ENCODE measurements at places on chromosomes 1 and 21. TPM values are rescaled to one million over a fixed set of nuclear protein-coding genes. Genes with fewer than 3 reads are reported as not detected.

DNA sequence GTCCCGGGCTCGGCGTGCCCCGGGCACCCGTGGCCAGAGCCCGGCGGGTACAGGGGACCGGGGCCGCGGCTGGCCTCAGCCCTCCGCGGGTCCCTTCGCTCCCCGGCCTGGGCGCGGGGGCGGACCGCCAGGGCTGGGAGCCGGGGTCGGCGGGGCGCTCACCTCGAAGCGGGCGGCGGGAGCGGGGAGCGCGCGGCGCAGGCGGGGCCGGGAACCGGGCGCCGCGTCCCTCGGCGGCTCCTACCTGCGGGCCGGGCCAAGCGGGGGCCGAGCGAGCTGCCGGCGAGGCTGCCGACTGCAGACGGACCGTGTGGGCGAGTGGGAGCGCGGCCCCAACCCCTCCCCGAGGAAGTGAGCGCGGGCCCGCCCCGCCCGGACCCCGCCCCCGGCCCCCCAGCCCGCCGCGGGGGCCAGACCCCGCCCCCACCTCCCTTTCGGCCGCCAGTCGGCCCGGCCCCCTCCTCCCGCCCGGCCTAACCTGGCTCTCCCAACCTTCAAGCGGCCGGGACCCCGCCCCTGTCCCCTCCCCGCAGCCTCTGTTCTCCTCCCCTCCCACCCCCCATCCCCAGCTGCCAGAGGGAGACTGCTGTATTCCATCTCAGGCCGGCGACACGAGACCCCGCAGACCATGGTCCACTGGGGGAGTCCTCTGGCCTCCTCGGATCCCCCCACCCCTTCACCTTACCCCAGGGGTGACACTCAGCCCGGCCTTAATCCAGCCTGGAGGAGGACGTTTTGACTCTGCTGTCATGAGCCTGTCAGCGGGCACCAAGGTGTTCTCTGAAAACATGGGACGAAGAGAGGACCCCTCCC, at the start of gene FHL3:
Gene FHL3, minus strand, starts transcription at position 320 of the 813 bp plus-strand sequence. CDS start 6,102 bp downstream, outside the sequence.
- ATAC-seq = peak; percentile 69

GRCh38 chr1:225580238-225581099, 72.5 kb downstream of the ENAH start:
- no peak for ATAC-seq

GRCh38 chr1:29736582-29737188, 500.4 kb downstream of the PTPRU start:
- ATAC-seq = no peak

DNA sequence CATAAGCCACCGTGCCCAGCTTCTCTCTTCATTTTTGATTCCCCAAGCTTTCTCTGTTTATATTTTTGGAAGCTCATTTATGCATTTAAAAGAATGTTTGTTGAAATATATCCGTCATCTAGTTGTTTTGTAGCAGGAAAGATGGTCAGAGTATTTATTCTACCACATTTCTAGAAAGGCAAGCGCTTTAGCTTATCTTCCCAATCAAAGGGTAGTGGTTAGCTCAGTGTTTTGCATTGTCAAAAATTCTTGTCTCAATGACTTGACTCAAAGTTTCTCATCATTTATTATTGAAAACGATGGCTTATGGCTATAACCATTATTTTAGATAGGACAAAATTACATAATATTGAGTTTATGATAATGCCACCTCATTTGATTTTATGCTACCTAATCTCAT, 116.1 kb upstream of the ZP4 start:
- no peak for ATAC-seq

GRCh38 chr1:2115008-2115641, 64.9 kb downstream of the PRKCZ start:
- no peak for ATAC-seq

DNA sequence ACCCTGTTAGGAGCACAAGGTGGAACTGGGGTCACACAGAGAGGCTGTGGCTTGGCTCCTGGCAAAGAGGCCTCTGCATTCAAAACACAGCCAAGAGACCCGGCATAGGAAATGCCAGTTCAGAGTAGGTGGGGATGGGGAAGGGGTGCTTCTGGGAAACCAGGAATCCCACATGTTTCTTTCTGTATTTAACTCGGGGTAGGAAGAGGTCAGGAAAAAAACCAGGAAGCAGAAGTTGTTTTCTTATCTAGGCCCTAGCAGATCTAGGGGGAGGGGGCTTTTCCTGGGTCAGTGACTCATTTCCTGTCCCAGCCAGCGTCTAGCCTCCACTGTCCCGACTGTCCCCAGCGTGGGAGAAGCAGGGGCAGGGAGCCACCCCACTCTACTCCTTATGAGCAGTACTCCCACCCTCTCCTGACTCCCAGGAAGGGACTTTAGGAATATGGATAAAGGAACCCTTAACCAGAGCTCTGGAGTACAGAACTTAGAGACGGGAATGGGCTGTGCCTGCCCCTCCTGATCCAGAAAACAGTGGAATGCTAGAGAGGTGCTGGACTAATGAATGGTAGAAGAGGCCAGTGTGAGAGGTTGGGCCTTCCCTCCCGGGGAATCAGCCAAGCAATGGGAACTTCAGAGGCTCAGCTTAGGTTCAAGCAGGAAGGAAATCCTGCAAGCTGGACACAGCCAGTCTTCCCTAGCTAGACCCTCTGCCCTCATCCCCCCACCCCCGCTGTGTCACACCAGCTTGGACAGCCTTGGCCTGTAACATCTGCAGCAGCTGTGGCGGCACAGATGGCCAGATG, 5.7 kb downstream of the FHL3 start:
- peak; percentile 14 for ATAC-seq

Gene TDRD10
- 3.3 TPM for total RNA-seq

GRCh38 chr1:90114521-90115141, 119.7 kb downstream of the ZNF326 start:
- ATAC-seq = no peak

DNA sequence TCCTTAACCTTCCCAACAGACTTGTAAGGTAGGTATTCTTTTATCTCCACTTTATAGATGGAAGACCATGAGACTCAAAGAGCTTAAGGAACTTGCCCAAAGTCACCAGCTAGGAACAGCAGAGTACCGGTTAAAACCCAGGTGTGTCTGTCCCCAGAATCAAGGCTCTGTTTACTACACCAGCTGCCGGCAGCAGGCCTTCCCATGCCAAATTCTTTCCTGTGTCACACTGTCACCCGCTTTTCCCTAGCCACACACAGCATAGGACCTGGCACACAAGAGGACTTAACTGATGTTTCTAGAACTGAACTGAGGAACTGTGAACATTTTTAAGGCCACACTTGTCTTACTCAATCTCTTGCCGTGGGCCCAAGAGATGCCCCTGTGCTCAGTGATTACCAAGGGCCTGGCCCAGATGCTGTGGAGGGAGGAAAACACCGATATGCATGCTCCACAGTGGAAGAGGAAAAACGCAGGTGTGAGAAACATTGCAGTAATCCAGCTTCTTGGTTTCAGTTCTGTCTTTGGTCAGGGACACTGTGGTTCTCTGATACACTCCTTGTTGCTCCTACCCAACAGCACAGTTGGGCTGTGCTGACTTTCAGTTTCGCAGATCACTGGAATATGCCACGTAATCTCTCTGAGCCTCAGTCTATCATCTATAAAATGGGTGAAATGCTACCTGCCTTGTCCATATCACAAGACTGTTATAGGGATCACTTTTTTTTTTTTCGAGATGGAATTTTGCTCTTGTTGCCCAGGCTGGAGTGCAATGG, 13.9 kb upstream of the LY9 start:
- no peak for ATAC-seq

DNA sequence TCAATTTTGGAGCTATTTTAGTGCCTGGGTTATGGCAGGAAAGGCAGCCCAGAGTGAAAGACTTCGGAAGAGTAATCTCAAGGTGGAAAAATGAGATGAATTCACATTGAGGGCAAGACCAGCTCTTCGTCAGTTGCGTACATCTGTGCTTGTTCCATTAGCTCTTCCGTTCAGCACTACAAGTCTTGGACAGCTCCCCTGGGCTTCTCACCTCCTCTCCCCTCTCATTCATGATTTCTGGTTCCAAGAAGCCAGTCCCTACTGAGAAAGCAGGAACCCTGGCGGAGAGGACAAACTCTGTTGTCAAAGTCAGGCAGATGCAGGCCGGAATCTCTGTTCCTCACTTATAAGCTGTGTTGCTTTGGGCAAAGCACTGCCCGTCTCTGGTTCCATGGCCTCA, 76.5 kb downstream of the ACTL8 start:
- ATAC-seq = no peak

Gene LYST
- 33.4 TPM for total RNA-seq

Gene TLR5
- 3.5 TPM for total RNA-seq

DNA sequence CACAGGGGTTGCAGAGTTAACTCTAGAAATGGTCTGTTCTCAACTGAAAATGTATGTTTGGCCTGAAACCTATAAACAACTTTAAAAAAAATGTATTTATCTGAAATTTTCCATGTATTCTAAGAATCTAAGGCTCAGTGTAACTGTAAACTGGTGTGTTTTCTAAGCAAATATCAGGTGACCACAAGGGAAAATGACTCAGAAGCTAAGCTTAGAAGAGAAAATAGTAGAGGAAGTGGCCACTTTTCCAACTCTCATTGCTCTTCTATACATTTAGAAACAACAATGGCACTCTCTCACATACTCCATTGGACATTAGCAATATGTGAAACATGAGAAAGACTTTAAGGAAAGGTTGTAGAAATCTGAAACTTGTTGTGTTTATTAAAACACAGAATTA, 7.5 kb downstream of the TNFSF18 start:
- no peak for ATAC-seq

DNA sequence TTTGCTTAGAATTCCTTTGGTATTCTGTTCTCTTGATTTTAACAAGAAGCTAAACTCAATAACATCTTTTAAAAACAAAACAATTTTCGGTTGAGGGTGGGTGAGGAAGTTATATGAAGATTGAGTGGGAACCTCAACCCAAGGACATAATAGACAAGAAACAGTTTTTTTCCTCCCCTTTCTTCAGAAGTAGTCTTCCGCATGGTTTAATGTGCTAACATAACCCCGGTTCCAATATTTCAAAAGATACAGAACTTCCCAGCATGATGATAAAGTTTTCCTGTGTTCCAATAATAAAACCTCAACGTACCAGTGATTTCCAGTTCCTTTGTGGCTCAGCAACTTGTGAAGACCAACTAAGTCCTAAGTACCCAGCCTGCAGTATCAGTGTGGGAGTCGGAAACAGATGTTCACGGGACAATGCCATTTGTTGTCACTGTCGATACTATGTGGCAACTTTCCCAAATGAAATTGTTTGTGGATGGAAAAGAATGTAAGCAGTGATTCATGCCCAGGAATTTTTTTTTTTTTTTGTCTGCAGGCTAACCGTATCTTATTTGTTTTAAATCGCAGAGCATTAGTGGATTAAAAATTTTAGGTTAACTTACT, 48.5 kb downstream of the NR5A2 start:
- peak; percentile 80 for ATAC-seq

Gene CAMK2N1
- 18.2 TPM for total RNA-seq

DNA sequence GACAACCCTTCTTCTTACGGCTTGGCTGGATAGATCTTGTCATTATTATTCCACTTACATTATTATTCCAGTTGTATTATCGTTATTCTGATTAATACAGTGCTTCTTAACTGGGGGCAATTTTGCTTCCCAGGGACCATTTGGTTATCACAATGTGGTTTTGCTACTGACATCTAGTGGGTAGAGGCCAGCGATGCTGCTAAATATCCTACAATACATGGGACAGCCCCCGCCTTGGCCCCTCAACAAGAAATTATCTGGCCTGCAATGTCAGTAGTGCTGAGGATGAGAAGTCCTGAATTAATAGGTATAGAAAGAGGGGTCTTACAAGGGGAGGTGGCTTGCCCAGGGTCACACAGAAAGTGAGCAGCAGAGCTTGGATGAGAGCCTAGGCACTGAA, 105.6 kb downstream of the PTPRU start:
- no peak for ATAC-seq

Gene EPS15
- total RNA-seq = 106 TPM

Gene CD247
- total RNA-seq = 1.3 TPM

Gene EVA1C
- total RNA-seq = 71.4 TPM

DNA sequence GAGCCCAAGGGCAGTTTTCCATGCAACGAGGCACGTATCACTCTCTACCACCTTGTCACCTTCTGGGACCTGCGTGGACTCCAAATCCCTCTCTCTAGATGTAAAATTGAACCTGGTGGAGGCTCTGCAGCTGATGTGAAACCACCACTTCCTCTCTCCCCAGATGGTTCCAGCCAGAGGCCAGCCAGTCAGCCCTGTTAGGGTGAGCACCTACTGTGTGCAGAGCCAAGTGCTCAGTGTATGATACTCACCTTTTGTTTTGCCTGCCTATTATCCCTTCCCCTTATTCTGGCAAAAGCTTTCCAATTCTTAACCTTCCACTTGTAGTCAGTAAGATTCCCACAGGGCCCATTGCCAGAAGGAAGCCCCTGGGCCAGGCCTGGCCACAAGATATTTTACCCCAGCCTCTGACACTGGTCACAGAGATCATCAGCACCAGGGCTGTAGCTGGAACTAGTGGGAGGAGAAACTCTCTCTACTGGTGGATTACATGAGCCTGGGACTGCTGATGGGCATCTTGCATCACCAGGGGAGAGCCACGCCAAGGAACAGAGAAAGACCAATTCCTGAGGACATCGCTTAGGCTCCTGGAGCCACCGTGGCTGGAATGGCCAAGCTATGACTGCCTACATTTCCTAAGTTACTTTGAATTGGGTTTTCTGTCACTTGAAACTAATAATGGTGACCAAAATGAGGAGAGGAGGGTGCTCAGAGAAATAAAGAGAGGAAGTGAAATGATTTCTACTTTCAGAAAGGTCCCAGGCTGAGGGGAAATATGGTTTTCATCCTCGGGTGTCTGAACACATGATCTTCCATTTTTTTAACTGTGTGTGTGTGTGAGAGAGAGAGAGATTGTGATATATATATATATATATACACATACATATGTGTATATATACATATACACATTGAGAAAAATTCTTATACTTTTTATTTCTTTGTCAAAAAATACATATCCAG, 26.6 kb upstream of the RD3 start:
- ATAC-seq = no peak

DNA sequence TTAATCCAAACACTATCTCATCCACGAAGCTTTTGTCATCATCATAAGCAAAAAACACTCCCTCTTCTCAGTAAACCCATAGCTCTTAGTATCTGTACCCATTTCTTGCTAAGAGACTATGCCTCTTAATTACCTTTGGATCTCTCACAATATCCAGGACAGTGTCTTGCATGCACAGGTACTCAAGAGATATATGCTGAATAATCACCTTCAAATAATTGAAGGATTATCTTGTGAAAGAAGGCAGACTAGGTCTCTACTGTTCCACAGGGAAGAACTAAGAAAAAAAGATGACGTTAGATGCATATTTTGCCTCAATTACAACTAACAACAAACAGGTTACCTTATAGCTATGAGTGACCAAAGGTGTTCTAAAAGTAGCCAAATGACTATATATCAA, 11.5 kb downstream of the FOXJ3 start:
- no peak for ATAC-seq

Gene CADM3
- 11.7 TPM for total RNA-seq
